ENCODE measurements at places on chromosomes 7 and 10.
A peak's percentile ranks its signal among the peaks of the same experiment; 100 is the strongest.

DNA sequence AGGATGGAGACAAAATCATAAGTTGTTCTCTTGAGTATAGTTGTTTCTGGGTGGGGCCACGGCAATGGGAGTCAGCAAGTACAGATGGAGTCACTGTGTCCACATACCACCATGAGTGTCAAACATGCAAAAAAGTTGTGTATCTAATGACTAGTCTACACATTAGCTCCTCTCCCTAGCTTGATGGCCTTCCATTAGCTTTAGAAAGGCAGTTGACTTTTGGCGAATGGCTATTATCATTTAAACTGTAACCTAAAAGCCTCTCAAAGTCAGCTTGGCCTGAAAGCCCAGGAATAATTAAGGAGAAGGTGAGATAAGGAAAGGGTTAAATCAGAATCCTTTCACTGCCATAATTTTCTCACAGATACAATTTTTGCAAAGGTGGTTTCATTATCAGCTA lies 95.5 kb upstream of the MEOX2 start:
- DNase-seq: no peak

GRCh38 chr7:150980663-150981062 lies 2.5 kb upstream of the KCNH2 start:
- DNase-seq: no peak

DNA sequence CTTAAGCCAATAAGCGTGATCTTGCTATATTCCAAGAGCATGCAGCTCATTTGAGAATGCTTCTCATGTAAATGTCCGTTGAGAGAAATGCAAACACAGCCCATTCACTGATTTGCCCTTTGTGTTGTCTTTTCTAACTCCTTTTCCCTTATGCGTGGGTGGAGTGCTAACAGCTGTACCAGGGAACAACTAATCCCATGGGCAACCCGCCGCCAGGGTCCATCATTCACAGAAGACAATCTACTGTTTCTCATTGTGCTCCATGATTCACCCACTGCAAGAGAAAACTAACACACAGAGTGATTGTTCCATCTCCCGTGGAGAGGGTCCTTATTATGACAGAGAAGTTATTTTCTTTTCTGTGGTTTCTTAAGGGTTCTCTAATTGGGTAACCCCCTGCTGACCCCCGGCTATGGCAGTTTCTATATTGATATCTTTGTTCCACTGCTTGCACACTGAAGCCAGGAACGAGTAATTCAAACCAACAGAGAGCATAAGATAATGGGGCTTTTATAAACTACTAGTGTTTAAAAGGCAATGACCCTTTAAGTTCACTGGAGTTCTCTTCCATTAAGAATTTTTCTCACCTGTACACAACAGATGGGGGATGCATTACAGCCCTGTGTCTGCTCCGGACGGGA lies 298.7 kb downstream of the BAMBI start:
- no peak for DNase-seq

GRCh38 chr10:35889971-35890675 lies 248.0 kb upstream of the FZD8 start:
- no peak for DNase-seq

GRCh38 chr7:4227105-4228010 lies 454.7 kb upstream of the FOXK1 start:
- no peak for DNase-seq

- DNase-seq: no peak
These were observed 177.4 kb upstream of the PLXDC2 start for GRCh38 chr10:19638896-19639233.

- no peak for DNase-seq
These were observed 871.8 kb downstream of the IPMK start for GRCh38 chr10:57395923-57396322.

DNA sequence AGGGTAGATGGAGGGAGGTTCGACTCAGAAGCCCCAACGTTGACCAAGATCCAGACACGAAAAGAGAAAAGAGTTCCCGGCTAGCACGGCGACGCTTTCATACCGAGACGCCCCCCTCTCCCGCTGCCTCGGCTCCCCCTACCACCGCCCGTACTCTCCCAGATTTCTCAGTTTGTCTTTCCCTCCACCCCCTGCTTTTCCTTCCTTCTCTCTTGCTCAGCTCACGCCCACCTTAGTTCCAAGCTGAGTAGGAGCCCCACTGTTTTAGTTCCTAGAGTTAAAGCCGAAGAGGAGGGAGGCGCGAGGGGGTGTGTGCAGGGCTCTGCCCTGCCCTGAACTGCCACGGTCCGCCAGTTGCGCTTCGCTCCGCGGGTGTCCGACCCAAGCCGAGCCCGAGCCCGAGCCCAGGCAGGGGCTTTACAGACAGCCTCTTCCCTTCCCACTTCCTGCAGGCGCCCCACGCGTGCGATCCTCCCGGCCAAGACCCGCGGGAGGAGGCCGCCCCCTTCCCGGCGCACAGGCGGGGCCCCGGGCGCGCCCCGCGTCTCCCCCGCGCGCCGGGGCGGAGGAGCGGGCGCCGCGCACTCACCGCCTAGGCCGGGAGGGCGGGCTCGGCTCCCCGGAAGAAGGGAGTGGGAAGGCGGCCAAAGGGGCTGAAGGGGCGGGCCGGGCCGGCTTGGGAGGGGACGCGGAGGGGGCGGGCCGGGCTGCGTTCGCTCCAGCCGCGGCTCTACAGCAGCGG lies at the start of gene EPHB6:
Gene EPHB6 (plus strand): TSS at position 705 of the 742 bp plus-strand sequence. CDS start 8,152 bp downstream, outside the sequence.
- DNase-seq: peak; percentile 60

DNA sequence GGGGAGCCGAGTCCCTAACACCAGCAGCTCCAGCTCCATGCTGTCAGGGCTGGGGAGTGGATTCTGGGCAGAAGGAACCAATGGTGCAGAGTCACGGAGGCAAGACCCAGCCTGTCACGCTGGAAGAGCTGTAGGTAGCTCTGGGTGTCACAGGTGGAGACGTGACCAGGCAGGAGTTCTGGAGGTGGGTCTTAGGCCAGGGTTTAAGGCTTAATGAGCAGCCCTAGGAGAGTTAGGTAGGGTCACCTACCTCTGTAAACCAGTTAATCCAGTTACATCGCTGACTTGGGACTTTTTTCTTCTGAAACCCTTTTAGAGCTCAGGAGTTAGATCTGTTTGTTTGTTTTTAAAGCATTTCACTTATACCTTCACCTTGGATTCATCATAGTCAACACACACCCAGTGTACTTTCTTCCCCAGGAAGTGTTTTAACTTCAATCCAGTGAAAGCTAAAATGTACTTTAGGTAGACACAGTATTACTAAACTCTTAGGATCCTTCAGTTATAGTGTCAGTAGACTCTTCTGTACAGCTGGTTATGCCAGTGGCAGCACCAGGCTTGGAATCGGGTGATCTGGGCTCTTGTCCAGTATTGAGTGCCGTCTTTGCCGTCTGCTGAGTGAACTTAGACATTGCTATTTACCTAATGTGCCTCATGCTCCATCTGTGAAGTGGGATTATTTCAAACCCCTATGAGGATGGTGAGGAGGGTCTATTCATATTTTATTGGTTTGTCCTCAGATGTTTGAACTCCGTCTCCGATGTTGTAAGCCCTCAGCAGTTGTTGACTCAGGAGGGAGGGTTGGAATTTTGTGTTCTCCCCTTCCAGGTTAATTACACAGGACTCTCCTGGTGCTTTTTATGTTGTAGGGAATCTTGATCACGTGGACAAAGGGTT lies 31.0 kb downstream of the TACR2 start:
- DNase-seq: no peak

GRCh38 chr7:157336383-157337315 lies at the start of gene DNAJB6:
TSS of gene DNAJB6 (plus strand) at chr7:157337004. CDS start at chr7:157358573, 21,569 bp downstream.
- peak; percentile 95 for DNase-seq

- DNase-seq: peak; percentile 58
These were observed 561 bp upstream of the HNRNPF start for GRCh38 chr10:43409385-43410109.

DNA sequence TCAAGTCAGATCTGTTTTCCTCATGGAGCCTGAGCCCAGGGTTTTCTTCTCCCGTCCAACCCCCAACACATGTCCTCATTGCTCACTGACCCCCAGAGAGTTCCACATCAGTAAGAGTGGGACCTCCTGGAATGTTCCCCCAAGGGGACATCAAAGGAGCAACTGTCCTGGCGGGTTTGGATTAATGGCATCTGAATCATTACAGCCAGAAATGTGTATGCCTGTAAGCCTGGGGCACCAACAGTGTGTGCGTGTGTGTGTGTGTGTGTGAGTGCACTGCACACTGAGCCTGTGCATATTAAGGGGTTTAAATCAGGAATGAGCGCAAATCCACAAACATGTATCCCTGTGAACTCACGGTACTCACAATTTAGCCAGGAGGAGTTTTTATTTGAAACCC lies 222.3 kb downstream of the PLXNA4 start:
- no peak for DNase-seq

GRCh38 chr7:26295015-26295414 lies 3.4 kb downstream of the SNX10 start:
- no peak for DNase-seq

DNA sequence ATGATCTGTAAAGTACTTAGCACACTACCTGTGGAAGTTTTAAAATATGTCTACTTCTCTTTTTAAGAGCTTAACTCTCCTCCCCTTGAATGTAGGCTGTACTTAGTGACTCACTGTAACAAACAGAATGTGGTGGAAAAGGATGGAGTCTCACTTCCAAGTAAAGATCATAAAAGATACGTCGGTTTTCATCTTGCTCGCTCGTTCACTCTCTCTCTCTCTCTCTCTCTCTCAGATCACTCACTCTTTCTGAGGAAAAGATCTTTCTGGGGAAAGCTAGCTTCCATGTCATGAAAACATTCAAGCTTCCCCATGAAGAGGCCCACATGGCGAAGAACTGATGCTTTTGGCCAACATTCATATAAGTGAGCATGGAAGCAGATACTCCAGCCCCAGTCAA lies 5.5 kb downstream of the CHUK start:
- no peak for DNase-seq

DNA sequence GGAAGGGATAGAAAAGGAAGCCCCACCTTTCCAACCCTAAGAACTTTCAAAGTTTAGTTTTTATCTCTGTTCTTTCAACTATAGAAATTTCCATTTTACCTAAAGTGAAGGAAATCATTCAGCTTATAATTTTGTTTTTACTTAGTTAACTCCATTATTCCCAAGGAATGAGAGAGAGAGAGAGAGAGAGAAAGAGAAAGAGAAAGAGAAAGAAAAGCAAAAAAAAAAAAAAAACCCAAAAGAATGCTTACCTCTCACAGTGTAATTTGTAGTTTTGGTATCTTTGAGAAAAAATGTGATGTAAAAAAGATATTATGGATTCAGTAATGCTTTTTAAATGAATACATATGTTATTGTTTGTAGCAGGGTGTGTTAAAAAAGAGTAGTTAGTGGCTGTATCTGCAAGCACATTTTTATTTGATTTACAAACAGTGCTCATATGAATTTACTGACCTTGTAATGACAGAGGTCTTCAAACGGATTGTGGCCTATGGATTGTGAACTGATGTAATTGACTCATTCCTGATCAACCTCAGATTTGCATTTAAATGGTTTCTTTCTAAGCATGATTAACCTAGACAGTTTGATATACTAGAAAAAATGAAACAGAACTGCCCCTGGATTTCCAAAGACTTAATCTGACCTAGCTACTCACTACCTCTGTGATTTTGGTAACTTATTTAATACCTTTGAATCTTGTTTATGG lies 64.9 kb downstream of the LCOR start:
- DNase-seq: no peak

- no peak for DNase-seq
These were observed 147.0 kb downstream of the GLI3 start for GRCh38 chr7:42090056-42090455.

DNA sequence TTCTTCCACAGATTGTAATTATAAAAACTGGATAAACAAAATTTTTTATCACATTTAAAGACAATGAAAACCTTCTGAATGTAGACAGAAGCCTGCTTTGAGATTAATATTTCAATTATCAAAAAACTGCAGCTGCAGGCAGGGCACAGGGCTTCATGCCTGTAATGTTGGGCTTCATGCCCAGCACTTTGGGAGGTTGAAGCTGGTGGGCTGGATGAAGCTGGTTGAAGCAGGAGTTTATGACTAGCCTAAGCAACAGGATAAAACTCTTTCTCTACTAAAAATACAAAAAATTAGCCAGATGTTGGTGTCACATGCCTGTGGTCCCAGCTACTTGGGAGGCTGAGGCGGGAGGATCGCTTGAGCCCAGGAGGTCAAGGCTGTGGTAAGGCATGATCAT lies 41.2 kb downstream of the PDZD8 start:
- no peak for DNase-seq

- DNase-seq: no peak
These were observed 96.1 kb downstream of the TNS3 start for GRCh38 chr7:47485640-47486435.

GRCh38 chr7:117269417-117269816 lies 53.4 kb downstream of the WNT2 start:
- DNase-seq: no peak

- no peak for DNase-seq
These were observed 156.3 kb upstream of the HGF start for GRCh38 chr7:81926154-81926553.

DNA sequence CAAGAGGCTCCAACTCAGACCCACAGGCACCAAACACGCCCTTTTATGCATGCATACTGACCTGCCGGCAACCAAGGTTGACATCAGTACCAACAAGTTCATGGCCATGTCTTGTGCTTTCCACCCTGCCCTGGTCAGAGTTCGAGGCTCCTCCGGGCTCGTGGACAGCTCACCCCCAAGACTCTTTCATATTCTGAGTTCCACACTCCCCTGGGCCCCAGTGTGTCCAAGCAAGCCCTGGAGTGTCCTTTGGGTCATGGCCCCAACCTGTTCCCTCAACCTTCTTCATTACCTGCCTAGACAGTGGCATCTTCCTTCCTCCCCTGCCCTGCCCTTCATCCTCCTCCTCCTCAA lies 40.5 kb downstream of the HIF1AN start:
- DNase-seq: no peak

DNA sequence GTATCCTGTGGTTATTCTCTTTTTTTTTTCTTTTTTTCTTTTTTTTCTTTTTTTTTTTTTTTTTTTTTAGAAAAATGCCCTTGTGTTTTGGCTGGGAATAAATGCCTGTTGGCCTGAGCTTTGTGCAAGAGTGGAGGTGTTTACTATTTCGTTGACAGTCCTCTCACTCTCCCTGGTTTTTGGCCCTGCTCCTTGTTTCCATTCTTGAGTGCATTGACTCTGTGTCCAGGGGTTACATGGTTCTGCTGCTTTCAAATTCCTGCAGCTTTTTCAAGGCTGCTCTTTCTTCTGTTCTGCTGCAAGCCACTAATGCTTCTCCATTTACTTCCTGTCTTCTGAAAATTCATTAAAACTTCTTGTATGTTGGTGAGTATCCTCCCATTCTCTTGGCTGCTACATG lies 59.7 kb upstream of the TBX20 start:
- DNase-seq: no peak
